CD4-positive, alpha-beta T cell (primary cell): ENCODE measurements at places on chromosomes 11 and 22.
A peak's percentile ranks its signal among the peaks of the same experiment; 100 is the strongest.

GRCh38 chr11:1693327-1694063 lies 3.5 kb upstream of the KRTAP5-6 start:
- H3K4me1 ChIP-seq = peaks cover 15% of the 10 kb centered on the region
- peak overlapping the region; percentile 12 for H3K4me3 ChIP-seq
- no peak overlapping the region for H3K27ac ChIP-seq
- H3K36me3 ChIP-seq = no peaks in the 10 kb centered on the region
- peaks cover 30% of the 10 kb centered on the region for H3K27me3 ChIP-seq
- DNase-seq = peak; percentile 63

- no peaks in the 10 kb centered on the region for H3K27me3 ChIP-seq
- no peak for DNase-seq
- H3K4me3 ChIP-seq = no peak overlapping the region
- H3K4me1 ChIP-seq = peaks cover 18% of the 10 kb centered on the region
- no peaks in the 10 kb centered on the region for H3K36me3 ChIP-seq
Measured at GRCh38 chr11:111231836-111232235, 13.7 kb upstream of the POU2AF2 start.

- no peaks in the 10 kb centered on the region for H3K36me3 ChIP-seq
- no peak overlapping the region for H3K4me3 ChIP-seq
- no peaks in the 10 kb centered on the region for H3K27me3 ChIP-seq
- H3K4me1 ChIP-seq = peaks cover 40% of the 10 kb centered on the region
- DNase-seq = no peak
- no peak overlapping the region for H3K27ac ChIP-seq
Measured at GRCh38 chr22:44660051-44660830, 41.8 kb upstream of the PRR5 start.

DNA sequence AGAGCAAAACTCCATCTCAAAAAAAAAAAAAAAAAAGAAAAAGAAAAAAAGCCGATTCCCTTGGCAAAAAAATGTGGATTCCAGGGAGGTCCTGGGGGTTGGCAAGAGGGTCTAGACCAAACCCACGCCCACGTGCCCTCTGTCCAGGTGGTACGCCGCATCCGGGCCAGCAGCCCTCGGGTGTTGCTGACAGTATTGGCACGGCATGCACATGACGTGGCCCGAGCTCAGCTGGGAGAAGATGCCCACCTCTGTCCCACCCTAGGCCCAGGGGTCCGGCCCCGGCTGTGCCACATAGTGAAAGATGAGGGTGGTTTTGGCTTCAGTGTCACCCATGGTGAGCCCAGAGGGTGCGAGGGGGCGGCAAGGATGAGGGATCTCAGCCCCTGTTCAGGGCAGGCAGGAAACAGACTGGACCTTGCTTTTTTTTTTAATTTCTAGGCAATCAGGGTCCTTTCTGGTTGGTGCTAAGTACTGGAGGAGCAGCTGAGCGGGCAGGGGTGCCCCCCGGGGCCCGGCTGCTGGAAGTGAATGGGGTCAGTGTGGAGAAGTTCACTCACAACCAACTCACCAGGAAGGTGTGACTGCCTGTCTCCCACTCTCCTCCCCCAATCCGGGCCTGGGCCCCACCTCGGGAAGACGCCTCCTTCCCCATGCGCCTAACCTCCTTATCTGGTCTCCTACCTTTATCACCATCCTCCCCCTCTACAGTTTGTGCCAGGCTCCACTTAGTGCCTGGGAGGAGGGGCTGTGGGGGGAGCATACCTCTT lies 2.0 kb downstream of the NHERF4 start:
- H3K27ac ChIP-seq = no peak overlapping the region
- no peaks in the 10 kb centered on the region for H3K4me1 ChIP-seq
- DNase-seq = no peak
- H3K4me3 ChIP-seq = no peak overlapping the region
- H3K27me3 ChIP-seq = no peaks in the 10 kb centered on the region

DNA sequence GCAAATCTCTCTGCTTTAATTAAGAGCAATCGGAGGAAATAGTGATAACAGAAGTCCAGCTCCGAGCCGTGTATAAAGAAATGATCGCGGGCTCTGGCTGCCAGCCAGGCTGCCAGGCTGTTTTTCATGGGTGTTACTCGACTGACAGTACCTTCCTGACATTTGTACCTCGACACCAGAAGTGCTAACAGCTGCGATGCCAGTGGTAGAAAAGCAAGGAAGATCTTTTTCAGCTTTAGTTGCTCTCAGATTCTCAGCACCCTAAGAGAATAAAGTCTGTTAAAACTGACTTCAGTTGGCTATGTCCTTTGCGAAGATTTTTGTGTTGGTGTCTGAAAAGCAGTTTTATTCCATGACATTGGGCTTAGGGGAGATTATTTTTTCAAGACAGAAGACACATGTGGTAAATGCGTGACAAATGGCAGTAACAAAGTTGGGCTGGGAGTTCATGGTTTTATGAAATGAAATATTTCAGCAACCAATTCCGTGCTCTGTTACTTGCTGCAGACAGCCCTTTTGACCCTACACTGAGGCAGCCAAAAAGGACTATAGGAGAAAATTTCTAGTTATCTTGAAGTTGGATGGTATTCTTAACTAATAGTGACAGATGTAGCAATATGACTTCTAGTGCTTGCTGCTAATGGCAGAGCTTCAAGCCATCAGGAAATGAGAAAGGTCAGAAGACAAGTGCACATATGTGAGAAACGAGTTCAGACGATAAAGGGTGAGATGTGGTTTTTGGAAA lies 296.2 kb downstream of the CNTN5 start:
- no peak for DNase-seq
- no peak overlapping the region for H3K4me3 ChIP-seq
- H3K27me3 ChIP-seq = no peaks in the 10 kb centered on the region
- no peaks in the 10 kb centered on the region for H3K36me3 ChIP-seq
- no peaks in the 10 kb centered on the region for H3K4me1 ChIP-seq
- no peak overlapping the region for H3K27ac ChIP-seq

DNA sequence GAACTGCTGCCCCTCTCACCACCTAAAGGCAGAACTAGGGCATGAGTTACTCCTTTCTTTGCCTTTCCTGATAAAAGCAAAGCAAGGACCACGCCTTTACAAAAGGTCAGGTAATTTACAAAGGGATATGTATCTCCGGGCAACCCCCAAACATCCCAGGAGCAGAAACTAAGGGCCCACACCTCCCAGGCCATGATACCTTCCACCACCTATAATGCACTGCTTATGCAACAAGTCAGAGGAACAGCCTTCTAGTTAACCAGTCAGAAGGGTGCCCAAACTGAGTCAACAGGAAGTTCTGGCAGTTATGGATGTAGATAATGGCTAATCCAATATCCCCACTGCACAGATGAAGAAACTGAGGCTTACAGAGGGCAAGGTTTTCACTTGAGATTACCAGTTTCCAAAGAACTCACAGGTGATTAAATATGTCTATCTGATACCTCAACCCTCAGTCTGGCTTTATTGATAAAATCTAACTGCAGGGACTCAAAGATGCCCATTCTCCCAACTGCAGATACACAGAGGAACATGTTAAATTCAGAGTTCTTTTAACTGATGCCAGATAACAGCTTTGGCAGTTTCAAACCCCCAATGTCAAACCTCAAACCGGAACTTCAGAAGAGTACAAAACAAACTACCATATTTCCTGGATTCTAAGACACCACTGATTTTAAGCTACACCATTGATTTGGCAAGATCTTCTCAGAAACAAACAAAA lies 16.8 kb upstream of the CASTOR1 start:
- peaks cover 26% of the 10 kb centered on the region for H3K36me3 ChIP-seq
- peaks cover 97% of the 10 kb centered on the region for H3K4me1 ChIP-seq
- H3K4me3 ChIP-seq = peak overlapping the region; percentile 34
- no peaks in the 10 kb centered on the region for H3K27me3 ChIP-seq
- DNase-seq = no peak

DNA sequence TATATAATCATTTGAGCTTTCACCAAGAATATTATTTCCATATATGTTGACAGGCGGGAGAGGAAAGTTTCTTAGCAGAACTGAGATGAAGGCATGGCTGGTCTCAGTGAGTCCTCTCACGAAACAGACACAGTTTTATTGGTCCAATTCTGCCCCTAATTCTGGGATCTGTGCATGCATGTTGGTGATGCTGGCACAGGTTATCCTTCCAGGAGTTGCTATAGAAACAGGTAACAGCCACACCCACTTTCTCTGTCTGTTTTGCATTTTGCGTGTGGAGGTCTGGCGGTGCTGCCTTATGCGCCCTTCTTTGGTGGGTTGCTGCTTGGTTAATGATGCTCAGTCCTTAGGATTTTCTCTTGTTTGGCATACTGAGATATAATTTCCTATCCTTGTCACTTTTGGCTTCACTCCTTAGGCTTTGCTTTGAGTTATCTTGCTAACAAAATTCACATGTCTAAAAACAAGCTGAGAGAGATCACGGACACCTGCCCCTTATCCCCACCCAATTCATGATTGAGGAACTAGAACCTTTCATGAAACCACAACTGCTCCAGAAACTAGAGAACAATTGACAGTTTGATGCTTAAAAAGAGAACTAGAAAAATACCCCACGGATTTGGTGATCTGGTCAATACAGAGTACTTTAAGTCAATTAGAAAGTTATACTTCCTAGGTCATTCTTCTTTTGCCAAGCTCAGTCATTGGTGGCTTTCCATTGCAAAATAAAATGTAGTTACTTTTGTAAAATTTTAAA lies 189.3 kb downstream of the FAT3 start:
- no peak overlapping the region for H3K27ac ChIP-seq
- no peak for DNase-seq
- H3K4me1 ChIP-seq = no peaks in the 10 kb centered on the region
- no peak overlapping the region for H3K4me3 ChIP-seq
- no peaks in the 10 kb centered on the region for H3K36me3 ChIP-seq

DNA sequence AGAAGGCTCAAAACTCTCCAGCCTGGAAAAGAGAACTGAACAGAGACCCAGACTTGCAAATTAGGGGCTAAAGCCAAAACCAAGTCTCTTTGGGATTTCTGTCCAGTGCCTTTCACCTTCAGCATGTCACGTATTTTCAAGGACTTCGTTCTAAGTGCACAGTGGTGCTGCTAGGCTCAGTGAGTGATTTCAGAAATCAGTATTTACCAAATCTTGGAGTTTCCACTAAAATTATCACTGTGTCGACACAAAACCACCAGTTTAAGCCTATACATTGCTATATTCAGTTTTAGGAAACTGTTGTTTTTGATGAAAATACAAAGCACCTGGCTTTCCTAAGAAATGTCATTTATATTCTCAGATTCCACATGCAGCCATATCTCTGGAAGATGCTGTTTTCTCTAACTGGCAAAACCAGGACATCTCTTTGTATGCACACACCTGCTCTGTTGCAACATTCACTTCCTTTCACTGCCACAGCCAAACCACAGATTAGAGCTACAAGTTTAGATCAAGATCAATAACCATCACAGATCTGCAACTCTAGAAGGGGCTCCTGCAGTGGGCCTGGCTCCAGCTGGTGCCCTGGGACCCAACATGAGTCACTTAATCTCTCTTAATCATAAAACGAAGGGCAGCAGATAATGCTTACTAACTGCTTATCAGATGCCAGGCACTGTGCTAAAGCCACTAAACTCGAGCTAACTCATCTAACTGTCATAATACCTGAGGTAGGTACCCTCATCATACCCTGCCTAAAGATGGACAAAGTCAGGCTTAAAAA lies 22.3 kb downstream of the SMCO4 start:
- no peak overlapping the region for H3K4me3 ChIP-seq
- H3K36me3 ChIP-seq = no peaks in the 10 kb centered on the region
- no peak for DNase-seq
- H3K27me3 ChIP-seq = no peaks in the 10 kb centered on the region
- H3K27ac ChIP-seq = no peak overlapping the region
